Fibroblast of lung (primary cell): ENCODE measurements at places on chromosomes 12 and 14.

DNA sequence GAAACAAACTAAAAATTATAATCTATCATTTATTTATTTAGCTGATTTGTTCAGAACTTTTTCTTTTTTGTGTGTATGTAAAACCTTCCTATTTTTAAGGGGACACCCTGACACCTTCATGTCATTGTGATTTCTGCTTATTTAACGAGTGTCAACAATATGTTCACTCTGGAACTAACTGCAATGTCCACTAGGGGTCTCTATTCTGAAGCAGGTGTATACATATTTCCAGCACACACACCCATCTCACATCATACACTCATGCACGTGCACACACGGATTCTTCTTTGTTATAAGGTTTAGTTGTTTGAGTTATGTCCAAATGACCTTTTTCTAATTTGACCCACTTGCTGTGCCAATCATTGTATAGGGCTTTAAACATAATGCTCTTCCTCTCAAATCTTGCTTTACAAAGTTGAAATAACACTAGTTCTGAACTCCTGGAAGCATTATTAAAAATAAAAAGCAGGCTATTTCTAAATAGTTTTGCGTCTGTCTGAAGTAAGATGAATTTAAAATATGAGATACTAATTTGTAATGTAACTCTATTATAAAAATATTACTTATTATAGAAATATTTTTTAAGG lies 15.5 kb downstream of the E2F7 start:
- peak; percentile 66 for DNase-seq

DNA sequence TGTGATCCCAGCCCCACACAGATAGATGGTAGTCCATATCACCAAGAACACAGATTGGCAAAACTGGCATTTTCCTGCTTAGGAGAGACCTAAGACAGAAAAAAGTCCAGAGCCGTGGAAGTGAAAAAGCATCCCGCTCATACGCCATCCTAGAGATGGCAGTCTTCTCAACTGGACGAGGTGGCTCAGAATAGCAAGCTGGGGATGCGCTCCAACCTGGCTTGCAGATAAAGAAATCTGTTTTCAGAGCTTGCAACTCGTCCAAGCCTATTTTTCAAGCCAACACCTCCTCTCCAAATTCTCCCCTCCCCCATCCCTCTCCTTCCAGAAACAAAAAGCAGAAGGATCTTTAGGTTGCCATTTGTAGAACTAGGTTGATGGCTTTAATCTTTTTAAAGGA lies 74.3 kb upstream of the OTX2 start:
- DNase-seq: no peak

GRCh38 chr14:96999654-97000155 lies 202.5 kb downstream of the VRK1 start:
- no peak for DNase-seq

DNA sequence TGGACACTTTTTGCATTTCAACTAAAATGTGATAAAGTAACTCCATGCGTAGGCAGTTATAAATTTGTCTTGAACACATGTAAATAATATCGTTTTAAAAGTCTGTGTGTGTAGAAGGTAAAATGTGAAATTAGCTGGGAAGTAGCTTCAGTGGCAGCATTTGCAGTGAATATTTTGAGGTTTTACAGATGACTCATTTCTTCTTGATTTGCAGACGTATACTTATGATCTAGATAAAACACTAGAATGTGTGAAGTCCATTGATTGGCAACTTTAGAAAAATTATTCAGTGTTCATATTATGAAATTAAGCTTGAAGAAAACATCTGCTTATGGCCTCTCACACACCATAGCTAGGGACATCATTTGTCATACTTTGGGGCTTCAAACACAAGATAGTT lies 788.6 kb upstream of the NOVA1 start:
- peak; percentile 67 for DNase-seq

GRCh38 chr14:88554457-88555286 lies at the start of gene PTPN21:
TSS of gene PTPN21 (minus strand) at chr14:88555007. CDS start at chr14:88550417, 4,590 bp downstream.
- peak; percentile 53 for DNase-seq

GRCh38 chr14:105257464-105257863 lies 9.1 kb downstream of the BTBD6 start:
- no peak for DNase-seq

GRCh38 chr14:21308479-21309237 lies 28.8 kb downstream of the RPGRIP1 start:
- DNase-seq: peak; percentile 85

GRCh38 chr12:464484-465267 lies 4.9 kb downstream of the B4GALNT3 start:
- DNase-seq: no peak

DNA sequence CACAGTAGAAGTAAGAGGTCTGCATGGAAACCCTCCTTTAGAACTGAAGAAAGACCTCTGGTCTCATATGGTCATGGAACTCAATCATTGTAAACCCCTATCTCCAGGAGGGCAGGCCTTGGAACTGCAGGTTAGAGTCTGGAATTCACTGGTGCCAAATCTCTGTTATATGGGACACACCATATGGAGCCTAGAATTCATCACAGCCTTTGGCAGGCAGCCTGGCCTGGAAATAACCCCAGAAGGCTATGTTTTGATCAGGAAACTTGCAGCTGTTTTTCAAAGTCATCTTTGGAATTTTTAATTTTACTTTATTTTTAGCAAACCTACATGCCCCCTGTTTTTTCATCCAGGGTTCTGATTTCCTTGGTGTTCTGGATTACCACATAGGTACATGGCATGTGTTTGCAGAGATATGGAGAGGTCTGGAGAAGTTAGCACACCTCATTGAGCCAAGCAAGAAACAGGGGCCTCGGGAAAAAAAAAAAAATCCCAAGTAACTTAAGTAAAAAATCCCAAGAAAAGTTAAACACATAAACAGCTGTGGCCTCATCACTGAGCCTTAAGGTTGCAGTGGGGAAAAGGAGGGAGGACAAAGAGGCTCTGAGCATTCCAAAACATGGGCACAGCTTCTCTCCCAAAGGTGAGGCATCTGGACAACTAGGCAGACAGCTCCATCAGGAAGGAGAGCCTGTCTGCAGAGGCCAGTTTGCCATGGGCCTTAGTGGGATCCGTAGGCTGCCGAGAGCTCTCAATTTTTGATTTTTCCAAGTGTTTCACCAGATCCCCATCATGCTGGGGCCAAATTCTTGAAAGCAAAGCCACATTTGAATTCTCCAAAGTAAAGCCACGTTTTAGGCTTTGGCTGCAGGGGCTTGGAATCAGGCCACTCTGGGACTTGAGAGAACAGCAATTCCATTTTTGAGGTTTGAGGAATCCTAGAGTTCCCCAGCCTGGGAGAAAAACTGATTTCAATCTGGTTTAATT lies 339.6 kb upstream of the TBX3 start:
- DNase-seq: peak; percentile 77

GRCh38 chr14:101991352-101991751 lies 27.0 kb downstream of the DYNC1H1 start:
- no peak for DNase-seq

DNA sequence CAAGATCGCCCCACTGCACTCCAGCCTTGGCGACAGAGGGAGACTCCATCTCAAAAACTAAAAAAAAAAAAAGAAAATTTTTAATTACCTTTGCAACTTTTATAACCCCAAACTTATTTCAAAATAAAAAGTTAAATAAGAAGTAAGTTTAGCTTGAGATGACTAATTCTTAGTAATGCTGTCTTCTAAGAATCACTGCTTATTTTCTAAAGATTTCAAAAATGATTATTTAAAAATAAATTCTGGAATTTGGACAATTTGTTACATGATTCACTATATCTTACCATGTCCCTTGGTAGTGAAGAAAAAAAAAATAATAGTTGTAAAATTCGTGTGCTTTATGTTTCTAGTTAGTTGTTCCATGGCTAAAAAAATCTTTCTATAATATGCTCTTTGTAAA lies 11.6 kb upstream of the HECTD1 start:
- DNase-seq: no peak

DNA sequence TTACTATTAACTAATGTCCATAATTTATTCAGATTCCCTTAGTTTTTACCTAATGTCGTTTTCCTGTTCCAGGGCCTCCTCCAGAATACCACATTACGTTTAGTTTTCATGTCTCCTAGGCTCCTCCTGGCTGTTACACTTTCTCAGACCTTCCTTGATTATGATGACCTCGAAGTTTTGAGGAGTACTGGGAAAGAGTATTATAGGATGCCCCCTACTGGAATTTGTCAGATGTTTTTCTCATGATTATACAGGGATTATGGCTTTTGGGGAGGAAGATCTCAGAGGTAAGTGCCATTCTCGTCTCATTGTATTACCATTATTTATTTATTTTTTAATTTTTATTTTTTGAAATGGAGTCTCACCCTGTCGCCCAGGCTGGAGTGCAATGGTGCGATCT lies 17.7 kb upstream of the C1S start:
- peak; percentile 62 for DNase-seq

- no peak for DNase-seq
These were observed 268.2 kb downstream of the PCNX1 start for GRCh38 chr14:71175491-71175890.

DNA sequence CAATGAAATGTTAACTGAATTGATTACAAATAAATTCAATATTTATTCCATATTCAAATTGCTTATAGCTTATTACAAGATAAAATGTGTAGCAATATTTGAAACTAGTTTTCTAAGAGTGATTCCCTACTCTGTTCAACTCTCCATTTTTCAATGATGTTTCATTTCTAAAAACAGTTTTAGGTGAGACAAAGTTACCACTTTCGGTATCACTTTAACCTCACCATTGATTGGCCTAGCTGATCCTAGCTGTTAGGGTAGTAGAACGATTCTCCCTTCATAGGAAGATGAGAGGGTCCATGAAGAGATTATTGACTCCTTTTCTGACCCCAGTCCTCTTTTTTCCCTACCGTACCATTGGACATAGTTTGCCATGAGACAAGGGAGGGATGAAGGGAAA lies 373.3 kb downstream of the PRKD1 start:
- no peak for DNase-seq

- DNase-seq: peak; percentile 76
These were observed 2.7 kb upstream of the TRAF3 start for GRCh38 chr14:102774391-102775153.

DNA sequence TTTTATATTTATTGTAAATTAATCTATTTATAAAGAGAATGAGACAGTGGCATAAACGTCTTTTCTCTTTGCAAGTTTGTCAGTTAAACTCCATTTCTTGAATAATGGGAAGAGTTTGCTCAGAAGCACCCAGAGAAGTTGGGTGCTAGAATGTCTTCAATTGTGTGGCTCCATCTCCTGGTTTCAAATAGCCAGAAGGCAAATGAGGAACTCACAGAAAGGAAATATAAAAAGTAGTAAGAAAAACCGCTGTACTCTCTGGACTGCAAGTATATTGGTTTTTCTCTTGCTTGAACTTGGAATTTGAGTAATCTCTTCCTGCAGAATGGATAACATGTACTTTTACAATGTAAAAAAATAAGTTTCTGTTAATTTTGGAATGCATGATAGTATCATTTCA lies 217.5 kb downstream of the DPY19L2 start:
- DNase-seq: no peak
